ENCODE measurements at places on chromosomes 6 and 20. TPM values are rescaled to one million over a fixed set of nuclear protein-coding genes. Genes with fewer than 3 reads are reported as not detected.

GRCh38 chr20:50729901-50730764 lies 1.2 kb upstream of the PARD6B start:
- DNase-seq = peak; percentile 43

GRCh38 chr6:18527836-18528743 lies 140.9 kb downstream of the RNF144B start:
- no peak for DNase-seq

- DNase-seq = no peak
Observed at GRCh38 chr20:62311150-62311549, 8.4 kb downstream of the ADRM1 start.

DNA sequence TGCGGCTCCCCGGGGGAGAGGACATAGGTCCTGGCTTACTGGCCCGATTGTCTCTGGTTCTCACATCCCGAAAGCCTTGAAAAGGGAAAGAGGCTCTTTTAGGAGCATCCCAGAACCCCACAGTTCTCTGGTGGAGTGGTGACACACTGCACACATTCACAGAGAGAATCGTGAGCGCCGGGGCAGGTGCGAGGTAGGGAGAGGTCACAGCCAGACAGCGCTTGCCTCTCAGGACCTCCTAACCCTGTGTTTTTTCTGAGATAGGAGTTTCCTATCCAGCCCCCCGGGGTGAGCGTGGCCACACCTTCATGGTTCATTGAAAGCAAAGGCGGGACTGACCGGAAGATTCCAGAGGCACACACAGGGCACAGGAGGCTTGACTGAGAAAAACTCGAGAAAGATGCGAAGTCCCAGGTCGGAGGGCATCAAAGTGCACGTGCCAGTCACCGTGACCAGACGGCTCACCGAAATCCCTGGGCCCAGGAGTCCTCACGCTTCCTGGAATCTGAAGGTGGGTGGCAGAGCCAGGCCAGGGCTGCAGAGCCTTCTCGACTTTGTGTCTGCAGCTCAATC lies 46.5 kb upstream of the FRMD1 start:
- no peak for DNase-seq

DNA sequence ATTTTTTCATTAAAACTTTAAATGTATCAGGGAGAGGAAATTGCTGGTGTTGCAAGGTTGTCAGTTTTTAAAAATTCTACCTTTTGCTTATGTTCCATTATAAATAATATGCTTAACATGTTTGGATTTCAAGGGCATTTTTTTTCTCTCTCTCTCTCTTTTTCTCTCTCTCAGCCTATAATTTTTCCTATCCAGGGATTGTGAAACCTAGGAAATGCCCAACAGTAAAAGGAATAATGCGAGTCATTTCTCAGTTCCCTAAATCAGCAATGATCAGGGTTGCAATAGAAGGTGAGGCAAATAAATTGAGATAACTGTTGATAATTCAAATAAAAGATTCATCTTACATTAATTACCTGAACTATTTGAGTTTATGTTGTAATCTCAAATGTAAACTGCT lies 53.2 kb upstream of the IFNGR1 start:
- no peak for DNase-seq

Gene VSX1
- 0.37 TPM for polyA plus RNA-seq

Gene PAK5
- polyA plus RNA-seq = 1.2 TPM

Gene MTHFD1L
- polyA plus RNA-seq = 9.8 TPM

Data from adrenal gland (tissue), 19 donors.